ENCODE measurements at places on chromosomes 7 and 10. TPM values are rescaled to one million over a fixed set of nuclear protein-coding genes. Genes with fewer than 3 reads are reported as not detected.

- DNase-seq: no peak
These were observed 27.0 kb downstream of the NAMPT start for GRCh38 chr7:106257752-106258151.

GRCh38 chr10:61280303-61280702 lies 172.9 kb downstream of the TMEM26 start:
- no peak for DNase-seq

DNA sequence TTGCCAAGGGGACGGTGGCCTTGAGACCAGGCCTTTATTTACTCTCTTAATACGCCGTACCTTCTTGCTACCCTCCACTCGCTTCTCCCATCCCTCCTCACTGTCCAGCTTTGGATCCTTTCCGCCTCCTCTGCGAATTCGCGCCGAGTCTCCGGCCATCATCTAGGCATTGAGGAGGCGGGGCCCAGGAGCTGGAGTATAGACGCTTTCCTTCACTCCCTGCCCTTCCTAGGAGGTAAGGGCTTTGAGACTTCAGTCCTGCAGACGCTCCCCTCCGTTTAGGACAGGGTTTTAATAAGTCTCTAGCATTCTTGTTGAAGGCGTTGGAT lies 538 bp downstream of the TFAM start:
- no peak for DNase-seq

NEBL gene
- total RNA-seq: 20.5 TPM

- no peak for DNase-seq
These were observed 234.5 kb downstream of the SORCS3 start for GRCh38 chr10:104875561-104875960.

GRCh38 chr7:137169282-137169698 lies 174.2 kb downstream of the PTN start:
- DNase-seq: no peak

TAS2R5 gene
- 2.3 TPM for total RNA-seq

DNA sequence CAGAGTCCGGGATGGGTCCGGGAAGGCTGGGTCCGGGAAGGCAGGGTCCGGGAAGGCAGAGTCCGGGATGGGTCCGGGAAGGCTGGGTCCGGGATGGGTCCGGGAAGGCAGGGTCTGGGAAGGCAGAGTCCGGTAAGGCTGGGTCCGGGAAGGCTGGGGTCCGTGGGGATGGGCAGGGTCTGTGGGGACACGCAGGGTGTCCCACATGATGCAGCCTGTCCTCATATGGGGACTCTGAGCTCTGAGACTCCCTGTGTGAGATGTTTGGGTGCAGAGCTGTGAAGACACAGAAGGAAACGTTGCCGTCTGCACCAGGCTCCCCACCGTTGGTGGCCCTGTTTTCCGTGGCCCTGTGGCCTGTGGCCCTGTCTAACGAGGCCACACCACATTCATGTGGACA lies 45.7 kb upstream of the ADGRA1 start:
- DNase-seq: no peak

ADARB2 gene
- total RNA-seq: 0.19 TPM

DNA sequence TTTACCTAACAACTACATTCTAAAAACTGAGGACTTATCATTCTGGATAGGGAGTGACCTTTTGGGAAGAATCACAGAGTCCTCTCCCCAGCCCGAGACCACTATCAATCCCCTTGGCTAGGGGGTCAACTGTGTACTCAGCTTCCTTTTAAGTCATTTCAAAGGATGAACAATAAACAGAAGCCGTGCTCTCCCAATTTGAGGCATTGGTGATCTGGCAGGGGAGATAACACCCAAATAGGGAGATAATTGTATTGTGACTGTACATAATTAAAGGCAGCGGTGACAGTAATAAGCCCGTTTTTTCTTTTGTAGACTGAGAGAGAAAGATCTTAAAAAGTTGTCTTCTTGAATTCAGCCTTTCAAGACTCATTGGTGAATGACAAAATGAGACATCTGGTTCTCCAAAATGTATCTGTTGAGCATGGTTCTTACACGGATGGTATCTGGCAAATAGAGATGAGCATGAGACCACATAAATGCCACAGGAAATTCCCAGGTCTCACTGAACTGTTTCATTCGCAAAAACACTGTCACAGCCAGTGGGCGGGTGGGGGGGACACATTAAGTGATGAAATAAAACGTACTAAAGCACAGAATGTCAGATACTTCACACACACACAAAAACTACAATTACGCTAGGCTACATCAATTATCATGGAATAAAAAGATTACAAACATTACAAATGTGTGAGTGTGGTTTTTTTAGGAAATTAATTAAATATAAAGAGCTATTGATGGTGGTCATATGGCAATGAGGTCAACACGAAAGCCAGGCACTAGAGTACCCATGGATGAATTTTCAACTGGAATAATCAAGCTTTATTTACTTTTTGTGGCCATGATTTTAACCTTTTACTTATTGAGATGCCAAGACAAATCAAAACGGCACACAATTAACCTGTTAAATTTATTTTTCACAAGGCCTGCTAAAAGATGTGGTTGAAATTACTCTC lies 108.4 kb downstream of the HIPK2 start:
- DNase-seq: no peak

DNA sequence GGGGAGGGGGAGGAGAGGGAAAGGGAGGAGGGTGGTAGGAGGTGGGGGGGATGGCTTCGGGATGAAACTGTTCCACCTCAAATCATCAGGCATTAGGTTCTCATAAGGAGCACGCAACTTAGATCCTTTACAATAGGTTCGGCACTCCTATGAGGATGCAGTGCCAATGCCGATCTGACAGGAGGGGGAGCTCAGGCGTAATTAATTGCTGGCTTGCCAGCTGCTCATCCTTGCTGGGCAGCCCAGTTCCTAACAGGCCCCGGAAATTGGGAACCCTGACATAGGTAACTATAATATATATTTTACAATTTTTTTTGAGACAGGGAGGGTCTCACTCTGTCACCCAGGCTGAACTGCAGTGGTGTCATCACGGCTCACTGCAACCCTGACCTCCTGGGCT lies 118.8 kb upstream of the SFMBT2 start:
- no peak for DNase-seq

DNA sequence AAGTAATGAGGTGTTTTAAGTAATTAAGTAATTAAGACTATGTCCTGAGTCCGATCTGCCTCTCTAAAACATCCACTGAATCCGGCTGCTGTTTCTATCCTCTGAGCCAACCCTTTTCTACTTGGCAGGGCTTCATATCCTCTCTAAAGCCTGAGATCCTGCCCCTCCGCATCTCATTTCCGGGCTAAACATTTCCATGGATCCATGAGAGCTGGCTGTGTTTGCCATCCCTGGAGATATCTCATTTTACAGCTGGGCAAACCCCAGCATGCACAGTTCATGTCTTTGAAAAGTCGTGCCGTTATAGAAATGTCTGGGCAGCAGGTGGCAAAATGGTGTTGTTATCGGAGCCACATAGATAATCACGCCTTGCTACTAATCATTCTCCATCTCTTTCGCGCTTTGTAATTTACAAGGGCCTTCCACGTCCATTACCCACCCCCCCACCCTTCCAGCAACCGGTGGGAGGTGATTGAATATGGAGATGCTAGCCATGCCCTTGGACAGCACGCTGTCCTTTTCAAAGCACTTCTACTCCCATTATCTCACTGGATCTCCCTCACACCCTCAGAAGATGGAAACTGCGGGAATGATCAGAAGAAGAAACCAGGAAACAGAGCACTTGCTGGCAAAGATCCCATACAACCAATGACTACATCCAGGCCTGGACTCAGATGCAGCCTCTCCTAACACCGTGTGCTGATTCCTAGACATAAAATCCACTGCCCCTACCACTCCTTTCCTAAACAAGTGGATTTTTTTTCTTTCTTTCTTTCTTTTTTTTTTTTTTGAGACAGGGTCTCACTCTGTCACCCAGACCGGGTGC lies 1189.2 kb downstream of the TYW1 start:
- DNase-seq: no peak

- DNase-seq: no peak
These were observed 10.2 kb downstream of the STK32C start for GRCh38 chr10:132297526-132297925.

OPN4 gene
- not detected for total RNA-seq

DNA sequence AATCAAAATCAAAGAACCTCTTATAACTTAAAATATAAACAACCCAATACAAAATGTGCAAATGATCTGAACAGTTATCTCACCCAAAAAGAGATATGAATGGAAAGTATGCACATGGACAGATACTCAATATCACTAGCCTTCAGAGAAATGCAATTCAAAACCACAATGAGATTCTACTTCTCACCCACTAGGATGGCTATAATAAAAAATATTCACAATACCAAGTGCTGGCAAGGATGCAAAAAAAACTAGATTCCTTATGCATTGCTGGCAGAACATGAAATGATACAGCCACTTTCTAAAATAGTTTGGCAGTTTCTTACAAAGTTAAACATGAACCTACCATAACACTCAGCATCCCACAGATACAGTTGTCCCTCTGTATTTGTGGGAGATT lies 130.1 kb upstream of the LRRN3 start:
- DNase-seq: no peak
